ENCODE measurements at places on chromosomes 7 and 10. TPM values are rescaled to one million over a fixed set of nuclear protein-coding genes. Genes with fewer than 3 reads are reported as not detected.

TRPV5 gene
- not detected for total RNA-seq

PSMG3 gene
- 26.1 TPM for total RNA-seq

FRA10AC1 gene
- total RNA-seq, result 18.8 TPM

SDK1 gene
- total RNA-seq, result 33.0 TPM

MTERF1 gene
- 23.6 TPM for total RNA-seq

PITRM1 gene
- 55.0 TPM for total RNA-seq

PSD gene
- total RNA-seq, result 98.2 TPM

SLC13A1 gene
- total RNA-seq, result not detected

STEAP1 gene
- total RNA-seq, result 0.82 TPM

CCDC172 gene
- not detected for total RNA-seq

ANKRD2 gene
- total RNA-seq, result not detected

ZYX gene
- total RNA-seq, result 4.5 TPM

ATP6V0E2 gene
- total RNA-seq, result 122 TPM

GRM3 gene
- 155 TPM for total RNA-seq

VSIR gene
- 2.0 TPM for total RNA-seq

ZNF679 gene
- total RNA-seq, result not detected

FEZF1 gene
- not detected for total RNA-seq

MTURN gene
- total RNA-seq, result 368 TPM

ITPRID1 gene
- total RNA-seq, result 1.2 TPM

AKR1D1 gene
- not detected for total RNA-seq

EGFR gene
- total RNA-seq, result 5.3 TPM

MEOX2 gene
- total RNA-seq, result not detected

TRIL gene
- total RNA-seq, result 17.5 TPM

TRIM74 gene
- not detected for total RNA-seq

PNLIPRP2 gene
- not detected for total RNA-seq

OR2A42 gene
- under 0.01 TPM for total RNA-seq

DENND2A gene
- total RNA-seq, result 25.7 TPM

GAD2 gene
- total RNA-seq, result 14.3 TPM

NKX1-2 gene
- under 0.01 TPM for total RNA-seq

Data from frontal cortex (tissue), 4 donors.